Activated naive CD8-positive, alpha-beta T cell treated with anti-CD3 and anti-CD28 coated beads for 36 hours (primary cell): ENCODE measurements at places on chromosomes 7 and 10.

- no peak for DNase-seq
Observed at GRCh38 chr10:42960491-42960990, 116.3 kb upstream of the RET start.

DNA sequence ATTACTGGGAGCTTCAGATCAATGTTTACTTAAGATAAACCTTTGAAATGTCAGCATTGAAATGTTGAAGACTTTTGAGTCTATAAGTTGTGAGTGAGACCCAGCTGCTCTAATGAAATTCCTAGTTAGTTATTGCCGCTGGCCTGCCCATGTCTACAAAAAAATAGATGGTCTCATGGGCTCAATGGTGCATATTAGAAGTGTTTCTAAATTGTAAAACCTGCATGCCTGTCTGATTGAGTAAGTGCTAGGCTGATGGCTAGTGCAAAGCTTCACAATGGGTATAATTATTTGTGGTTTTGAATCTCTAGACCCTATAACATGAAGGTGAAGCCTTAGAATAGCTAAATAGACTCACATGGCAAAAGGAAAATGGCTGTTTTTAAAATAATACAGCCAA is 234.5 kb downstream of the SORCS3 start:
- DNase-seq, result no peak

- no peak for DNase-seq
Observed at GRCh38 chr7:132234711-132235110, 341.6 kb downstream of the PLXNA4 start.

DNA sequence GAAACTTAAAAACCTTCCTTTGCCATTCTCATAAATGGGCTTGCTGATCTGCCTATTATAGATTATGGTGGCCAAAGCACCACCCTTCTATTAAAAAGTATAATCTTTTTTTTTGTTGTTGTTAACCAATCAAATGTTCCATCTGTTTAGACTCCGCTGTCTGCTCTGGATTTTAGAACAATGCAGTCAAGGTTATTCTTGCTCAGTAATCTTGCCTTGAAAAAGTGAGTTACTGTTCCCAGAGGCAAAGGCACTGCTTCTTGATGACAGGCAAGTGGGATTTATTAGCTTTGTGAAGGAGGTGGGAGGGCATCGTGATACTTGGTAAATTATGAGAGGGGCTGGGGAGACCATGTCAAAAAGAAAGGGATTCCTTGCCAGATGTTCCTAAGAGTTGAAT is 143.5 kb downstream of the KIAA1217 start:
- no peak for DNase-seq

- DNase-seq, result no peak
Observed at GRCh38 chr7:71753956-71754664, 622.2 kb downstream of the GALNT17 start.

GRCh38 chr10:124745252-124745651 is 1.1 kb upstream of the FAM53B start:
- no peak for DNase-seq

DNA sequence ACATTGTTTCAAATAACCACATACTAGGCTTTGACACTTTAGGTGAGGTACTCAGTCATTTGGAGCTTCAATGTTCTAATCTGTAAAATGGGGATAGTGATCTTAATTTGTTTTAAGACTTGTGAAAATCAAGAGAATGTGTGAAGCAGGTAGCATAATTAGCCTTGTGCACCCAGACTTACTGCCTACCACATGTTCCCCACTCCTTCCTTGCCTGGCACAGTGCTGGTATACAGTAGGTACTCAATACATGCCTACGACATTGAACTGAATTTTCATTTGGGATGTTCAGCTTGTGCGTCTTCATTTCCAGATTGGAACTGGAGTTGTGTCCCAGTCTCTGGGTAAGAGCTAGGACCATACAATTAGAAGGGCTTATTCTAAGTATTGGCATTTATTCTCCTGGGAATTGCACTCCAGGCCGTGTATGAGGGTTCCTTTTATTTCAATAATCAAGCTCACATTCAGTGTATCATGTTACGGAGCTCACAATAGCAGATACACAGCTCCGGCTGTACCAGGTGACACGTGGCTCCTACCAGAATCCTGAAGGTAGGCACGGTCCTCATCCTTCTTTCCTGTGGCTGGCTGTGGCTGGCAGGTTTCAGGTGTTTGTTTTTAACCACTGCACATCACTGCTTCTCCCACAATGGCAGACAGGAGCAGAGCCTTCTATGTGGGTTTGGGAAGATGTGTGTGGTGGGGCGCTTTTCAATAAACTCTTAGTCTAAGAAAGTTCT is 109.4 kb upstream of the PDCD4 start:
- DNase-seq, result no peak

DNA sequence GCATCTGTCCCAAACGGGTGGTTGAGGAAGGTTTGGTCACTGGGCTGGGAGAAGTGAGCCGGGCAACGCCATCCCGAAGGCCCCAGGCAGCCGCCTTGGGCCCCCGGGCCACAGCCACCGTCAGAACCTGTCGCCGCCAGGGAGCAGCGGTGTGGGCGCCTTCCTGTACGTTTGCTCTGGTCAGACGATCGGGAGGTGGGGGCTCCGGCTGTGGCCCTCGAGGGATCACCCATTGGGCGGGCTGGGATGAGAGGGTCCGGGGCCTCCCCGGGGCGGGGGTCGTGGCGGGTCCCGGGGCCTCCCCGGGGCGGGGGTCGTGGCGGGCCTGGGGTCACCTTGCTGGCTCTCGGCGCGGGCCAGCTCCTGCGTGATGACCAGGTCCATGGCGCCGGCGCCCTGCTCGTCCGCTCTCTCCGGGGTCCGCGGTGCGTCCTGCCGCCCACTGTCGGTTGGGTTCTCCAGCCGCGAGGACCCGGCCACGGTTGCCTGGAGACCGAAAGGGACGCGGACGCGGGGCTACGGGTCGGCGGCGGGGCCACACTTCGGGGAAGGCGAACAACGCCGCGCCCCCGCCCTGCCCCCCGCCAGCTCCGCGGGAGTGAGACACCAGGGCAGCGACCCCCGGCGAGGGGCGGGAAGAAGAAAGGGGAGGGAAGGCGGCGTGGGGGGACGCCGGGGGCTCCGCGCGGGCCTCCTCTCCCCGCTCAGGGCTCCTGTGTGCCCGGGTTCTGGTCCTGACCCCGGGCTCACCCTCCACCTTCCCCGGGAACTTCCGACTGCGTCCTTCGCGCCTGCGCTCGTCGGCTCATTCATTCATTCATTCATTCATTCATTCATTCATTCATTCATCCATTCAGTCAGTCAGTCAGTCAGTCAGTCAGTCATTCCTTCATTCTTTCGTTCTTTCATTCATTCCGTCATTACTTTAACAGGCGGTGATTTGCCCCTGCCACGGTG is at the start of gene CFAP46:
Gene CFAP46 (minus strand): TSS at position 470 of the 957 bp plus-strand sequence. CDS start 86 bp downstream, at position 384.
- peak; percentile 62 for DNase-seq

- DNase-seq, result no peak
Observed at GRCh38 chr10:44398271-44398670, 13.4 kb upstream of the CXCL12 start.
